ENCODE measurements at places on chromosomes 6 and 20.

DNA sequence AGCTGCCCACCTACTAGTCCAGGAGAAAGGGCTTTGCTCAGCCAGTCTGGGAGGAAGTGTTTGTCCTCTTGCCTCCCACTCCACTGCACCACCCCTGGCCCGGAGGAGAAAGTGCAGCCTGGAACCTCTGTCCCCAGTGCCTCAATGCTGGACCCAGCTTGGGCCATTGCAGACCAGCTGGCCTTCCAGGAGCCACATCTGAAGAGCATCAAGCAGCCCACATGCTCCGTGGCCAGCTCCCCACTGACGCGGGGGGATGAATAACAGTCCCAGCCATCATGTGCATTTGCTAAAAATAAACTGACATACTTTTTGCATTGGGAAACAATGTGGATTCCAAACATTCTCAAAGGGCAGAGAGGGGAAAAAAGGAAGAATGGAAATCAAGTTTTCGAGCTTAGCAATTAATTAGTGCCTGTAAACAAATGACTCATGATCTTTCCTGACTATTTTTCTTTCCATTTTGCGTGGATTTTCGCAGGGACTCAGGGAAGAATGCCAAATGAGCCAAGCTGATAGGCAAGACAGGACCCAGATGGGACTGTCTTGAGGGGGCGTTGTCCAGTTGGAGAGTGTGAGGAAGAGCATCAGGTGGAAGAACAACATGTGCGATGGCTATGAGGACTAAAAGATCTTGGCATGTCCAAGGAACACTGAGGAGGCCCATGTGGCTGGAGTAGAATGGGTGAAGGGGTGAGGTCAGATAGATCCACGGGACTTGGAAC lies 34.1 kb downstream of the CEBPB start:
- DNase-seq = peak; percentile 74

DNA sequence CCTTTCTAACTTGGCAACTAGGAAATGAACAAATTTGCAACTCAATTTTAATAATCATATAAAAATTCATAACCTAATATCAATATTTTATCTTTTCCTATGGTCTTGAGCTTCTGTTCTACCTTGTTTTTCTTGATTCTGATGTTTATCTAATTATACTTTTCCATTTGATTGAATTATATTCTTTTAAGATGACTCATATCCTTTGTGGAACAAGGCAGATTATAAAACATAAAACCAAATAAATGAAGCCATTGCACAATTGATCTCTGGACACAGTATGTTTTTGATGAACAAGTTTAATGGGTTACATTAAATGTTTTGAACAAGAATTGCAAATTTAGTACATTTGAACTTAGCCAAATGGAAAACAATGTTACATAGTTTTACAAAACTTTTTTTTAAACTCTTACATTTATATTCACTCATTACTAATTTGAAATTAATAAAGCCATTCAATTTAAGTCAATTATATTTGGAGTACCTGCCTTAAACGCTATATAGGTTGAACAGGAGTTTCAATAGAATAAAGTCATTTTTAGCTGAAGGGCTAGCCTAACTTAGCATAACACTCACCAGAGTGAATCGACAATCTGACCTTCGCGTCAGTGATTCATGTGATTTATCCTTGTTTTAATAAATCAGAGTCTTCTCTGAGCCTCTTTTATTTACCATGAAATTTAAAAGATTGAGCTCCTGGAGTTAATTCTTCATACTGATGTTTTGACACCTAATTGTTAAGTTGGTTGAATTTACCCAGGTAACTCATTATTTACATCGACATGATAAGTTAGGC lies 3.8 kb downstream of the NCOA7 start:
- DNase-seq = no peak

- no peak for DNase-seq
Observed at GRCh38 chr6:40411881-40412280, 175.3 kb downstream of the LRFN2 start.

GRCh38 chr6:168428052-168428826 lies 12.7 kb upstream of the SMOC2 start:
- no peak for DNase-seq

GRCh38 chr6:73830119-73830518 lies 134.1 kb downstream of the CD109 start:
- no peak for DNase-seq

- no peak for DNase-seq
Observed at GRCh38 chr6:137673603-137674002, 179.4 kb upstream of the OLIG3 start.

GRCh38 chr6:9208966-9209365 lies 773.6 kb upstream of the SLC35B3 start:
- DNase-seq = no peak

- peak; percentile 79 for DNase-seq
Observed at GRCh38 chr6:72911463-72912155, 289.7 kb downstream of the KCNQ5 start.

DNA sequence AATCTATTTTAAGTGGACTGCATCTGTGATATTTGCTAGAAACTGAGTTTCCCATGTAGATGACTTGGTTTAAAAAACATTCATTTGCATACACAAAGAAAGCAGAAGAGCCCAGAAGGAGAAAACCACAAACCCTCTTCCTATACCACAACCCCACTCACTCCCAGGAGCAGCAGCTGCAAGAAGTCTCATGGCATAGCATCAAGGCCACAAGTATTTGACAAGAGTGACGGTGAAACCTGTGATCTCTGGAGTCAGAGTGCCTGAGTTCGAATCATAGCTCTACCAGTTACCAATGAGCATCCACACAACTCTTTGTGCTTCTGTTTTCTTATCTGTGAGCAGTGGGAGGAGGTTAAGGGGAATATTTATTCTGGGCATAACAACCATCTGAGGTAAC lies 44.7 kb upstream of the SIRPG start:
- peak; percentile 29 for DNase-seq

DNA sequence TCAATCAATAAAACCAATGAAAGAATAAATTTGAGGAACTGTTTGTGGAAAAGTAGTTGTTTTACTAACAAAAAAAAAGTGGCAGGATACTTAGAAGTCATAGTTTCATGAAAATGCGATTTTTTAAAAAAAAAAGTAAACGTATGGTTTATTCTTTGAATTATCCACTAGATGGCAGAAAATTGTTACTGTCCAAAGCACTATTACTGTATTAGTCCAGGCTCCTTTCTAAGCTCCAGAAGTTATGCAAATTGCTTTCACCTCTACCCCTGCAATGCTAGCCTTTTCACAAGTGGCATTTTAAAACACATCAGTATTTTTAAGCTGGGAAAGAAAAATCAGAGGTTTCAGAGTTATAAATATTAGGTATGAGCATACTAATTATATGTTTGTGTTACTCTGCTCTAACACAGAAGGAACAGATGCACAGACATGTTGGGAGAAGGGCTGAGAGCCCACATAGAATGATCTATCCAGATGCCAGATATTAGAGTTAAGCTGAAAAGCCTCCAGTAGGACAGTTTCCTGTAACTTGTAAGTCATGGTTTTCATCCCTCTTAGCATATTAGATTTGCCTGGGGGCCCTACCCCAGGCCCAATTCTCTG lies 63.9 kb downstream of the FHL5 start:
- peak; percentile 23 for DNase-seq

- peak; percentile 20 for DNase-seq
Observed at GRCh38 chr6:19719691-19720128, 117.5 kb upstream of the ID4 start.

DNA sequence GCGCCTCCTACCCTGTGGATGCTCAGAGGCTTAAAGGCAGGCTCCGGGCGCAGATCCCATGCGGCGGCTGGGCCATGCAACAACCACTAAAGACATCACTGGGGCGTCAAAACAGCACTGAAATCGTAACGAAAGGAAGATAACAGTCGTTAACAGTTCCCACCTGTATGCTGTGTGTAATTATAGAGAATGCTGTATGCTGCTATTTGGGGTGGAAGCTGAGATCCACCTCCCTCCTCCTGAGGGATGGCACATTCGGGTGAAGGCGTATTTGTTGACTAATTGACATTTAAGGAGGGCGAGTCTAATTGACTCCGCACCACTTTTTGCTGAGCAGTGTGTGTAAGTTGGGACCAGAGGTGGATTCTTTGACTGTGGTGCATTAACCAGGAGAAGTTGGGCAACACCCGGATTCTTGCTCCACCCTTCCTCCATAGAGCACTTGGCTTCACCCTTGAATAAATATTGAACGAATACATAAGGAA lies 687 bp downstream of the SLC35A1 start:
- DNase-seq = peak; percentile 23

- DNase-seq = no peak
Observed at GRCh38 chr6:42225029-42225339, 7.3 kb upstream of the MRPS10 start.

DNA sequence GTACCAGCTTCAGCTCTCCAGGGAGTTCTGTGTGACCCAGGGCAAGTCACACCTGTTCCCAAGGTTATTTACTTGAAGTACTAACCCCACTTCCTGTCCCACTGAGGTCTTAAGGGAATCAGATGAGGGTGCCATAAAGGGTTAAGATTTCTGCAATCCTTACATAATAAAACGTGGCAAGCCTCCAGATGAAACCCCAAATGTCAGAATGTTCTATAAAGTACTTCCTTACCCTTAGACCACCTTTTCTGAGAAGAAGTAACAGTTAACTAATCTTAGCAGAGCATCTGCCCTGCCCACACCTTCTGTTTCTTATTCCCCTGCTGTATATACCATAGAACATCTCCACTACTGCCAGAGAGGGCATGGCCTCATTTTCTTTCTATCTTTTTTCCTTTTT lies 6.0 kb upstream of the AVP start:
- DNase-seq = no peak

DNA sequence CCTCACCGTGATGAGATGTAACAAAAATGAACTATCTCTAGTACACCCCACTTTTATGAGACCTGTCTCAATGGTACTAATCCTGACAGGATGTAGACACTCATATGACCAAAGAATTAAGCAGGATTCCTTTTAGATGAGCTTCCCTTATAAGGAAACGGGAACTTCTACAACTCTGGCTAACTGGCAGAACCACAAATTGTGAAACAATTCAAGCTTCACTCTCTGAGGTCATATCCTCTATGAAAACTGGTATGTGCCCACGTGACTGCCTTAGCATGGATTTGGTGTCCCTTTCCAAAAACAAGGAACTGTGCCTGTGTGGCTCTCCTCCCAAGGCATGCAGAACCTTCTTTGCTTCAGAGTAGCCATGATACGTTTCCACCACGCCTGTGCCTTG lies 14.1 kb upstream of the CPNE5 start:
- DNase-seq = peak; percentile 56

GRCh38 chr20:34538671-34539123 lies 19.8 kb upstream of the MAP1LC3A start:
- DNase-seq = no peak

DNA sequence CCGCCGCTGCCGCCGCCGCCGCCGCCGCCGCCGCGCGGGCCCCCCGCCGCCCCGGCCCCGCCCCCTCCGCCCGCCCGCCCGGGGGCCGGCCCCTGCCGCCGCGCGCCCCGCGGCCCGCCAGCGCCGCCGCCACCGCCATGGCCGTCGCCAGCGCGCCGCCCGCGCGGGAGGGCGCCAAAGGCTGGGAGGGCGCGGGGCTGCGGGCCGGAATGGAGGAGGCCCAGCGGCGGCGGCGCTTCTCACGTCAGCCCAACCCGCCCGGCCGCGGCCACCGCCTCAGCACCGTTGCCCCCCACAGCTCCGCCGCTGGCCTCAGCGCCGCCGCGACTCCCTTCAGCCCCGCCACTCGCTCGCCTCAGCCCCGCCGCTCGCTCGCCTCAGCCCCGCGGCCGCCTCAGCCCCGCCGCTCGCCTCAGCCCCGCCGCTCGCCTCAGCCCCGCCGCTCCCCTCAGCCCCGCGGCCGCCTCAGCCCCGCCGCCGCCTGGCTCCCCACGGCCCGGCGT lies 258 bp downstream of the PHF10 start:
- no peak for DNase-seq

DNA sequence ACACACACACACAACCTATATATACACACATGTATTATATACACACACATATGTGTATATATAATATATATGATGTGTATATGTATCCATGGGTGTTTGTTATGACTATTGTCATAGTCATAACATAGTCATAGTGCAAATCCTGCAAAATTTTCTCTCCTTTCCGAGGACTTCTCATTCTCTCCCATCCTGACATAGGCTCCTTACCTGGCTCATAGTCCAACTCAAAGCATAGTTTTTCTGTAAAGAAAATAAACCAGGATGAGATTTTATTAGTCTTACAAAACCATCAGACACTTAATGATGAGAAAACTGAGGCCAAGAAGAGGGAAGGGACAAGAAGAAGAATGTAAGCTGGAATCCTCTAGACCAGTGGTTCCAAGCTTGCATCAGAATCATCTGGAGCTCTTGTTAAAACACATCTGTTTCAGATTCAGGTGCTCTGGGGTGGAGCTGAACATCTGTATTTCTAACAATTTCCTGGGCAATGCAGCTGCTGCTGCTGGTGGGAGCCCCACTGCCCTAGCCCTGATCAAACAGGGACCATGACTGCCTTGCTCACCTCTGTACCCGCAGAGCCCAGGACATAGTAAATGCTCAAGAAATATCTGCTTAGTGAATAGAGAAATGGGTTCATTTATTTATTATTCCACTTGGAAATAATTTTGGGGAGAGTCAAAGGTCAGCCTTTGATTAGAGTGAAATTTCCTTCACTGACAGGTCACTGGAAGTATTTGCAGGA lies 5.3 kb downstream of the TRIM10 start:
- DNase-seq = no peak

GRCh38 chr6:137157601-137158000 lies 15.8 kb downstream of the IL22RA2 start:
- no peak for DNase-seq

- DNase-seq = no peak
Observed at GRCh38 chr6:70110126-70111022, 192.5 kb downstream of the COL9A1 start.

- no peak for DNase-seq
Observed at GRCh38 chr20:60381643-60382400, 423.6 kb downstream of the CDH26 start.

DNA sequence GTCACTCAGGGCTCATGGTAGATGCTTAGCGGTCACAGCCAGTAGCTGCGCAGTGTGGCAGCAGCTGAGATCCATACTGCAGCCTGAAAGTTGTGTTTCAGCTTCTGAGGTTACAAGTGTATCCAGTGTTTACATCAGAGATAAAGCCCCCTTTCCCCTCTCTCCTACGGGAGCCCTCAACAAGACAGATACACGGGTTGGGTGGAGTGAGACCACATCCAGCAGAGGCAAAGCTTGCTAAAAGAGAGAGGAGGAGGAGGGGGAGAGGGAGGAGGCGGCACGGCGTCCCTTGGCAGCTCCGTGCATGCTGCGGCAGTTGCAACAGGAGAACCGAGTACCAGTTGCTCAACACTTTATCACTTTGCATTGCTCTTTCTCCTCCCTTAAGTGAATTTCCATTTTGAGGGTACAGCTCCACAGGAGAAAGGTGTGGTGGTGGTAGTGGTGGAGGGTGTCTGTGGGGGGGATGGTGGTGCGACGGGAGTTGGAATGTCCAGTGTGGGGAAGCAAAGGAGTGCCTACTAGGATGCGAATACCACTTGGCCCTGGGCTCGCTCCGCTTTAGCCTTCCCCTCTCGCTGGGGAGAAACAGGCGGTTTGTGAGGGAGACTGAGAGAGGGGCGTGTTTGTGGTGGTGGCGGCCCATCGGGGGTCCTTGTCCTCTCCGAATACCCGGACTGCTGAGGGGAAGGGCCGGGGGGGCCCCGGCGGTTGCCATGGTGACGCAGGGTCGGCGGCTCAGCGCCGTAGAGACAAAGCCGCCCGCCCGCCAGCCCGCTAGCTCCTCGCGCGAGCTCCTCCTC lies 405 bp upstream of the RNF182 start:
- DNase-seq = peak; percentile 20
